ENCODE measurements at places on chromosomes 7 and 10. TPM values are rescaled to one million over a fixed set of nuclear protein-coding genes. Genes with fewer than 3 reads are reported as not detected.

Gene NKX1-2
- total RNA-seq, result not detected

GRCh38 chr7:142855114-142855743, 353 bp downstream of the EPHB6 start:
- DNase-seq, result peak; percentile 92

Gene IDE
- 44.6 TPM for total RNA-seq

GRCh38 chr10:72257051-72257892, 16.5 kb upstream of the DDIT4 start:
- DNase-seq, result no peak

Gene HSPA12A
- total RNA-seq, result 6.9 TPM

DNA sequence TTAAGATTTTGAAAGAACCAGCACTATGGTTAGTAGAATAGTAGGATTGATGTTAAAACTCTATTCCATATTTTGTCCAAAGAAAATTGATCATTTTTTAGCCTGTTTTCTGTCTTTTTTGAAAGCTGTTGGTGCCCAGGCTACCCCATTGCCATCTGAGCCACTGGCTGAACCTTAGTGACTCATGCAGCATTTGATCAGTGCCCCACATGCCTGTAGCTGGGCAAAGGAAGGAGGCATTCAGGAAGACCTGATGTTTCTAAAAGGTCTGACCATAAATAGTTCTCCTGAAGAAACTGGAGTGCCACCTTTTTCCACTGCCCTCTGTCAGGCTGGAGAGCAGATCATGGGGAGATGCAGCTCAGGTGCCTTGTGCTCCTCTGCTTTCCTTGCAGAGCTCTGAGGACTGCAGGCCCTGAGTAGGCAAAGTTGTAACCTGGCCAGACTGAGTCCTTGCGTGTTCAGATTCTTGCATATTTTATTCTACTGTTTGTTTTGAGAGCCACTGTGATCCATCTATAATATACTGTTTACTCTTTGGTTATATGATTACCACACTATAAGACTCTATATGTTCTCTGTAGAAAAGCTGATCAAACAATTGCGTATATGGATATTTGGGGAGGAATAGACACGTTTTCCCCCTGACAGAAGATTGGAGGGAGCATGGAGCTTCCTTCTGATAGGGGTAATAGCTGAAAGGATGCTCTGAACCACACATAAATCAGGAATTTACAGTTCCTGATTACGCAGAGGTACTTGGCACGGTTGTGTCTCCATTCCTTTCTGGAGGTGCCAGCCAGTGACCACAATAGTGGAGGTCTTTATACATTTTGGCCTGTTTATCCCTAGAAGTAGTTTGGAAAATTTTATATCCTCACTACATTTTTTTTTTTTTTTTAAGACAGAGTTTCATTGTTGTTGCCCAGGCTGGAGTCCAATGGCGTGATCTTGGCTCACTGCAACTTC, 48.9 kb upstream of the GJD4 start:
- no peak for DNase-seq

- DNase-seq, result no peak
These were observed 98.7 kb downstream of the MICALL2 start for GRCh38 chr7:1360521-1360971.

GRCh38 chr7:108427766-108428165, 28.5 kb downstream of the NRCAM start:
- no peak for DNase-seq

DNA sequence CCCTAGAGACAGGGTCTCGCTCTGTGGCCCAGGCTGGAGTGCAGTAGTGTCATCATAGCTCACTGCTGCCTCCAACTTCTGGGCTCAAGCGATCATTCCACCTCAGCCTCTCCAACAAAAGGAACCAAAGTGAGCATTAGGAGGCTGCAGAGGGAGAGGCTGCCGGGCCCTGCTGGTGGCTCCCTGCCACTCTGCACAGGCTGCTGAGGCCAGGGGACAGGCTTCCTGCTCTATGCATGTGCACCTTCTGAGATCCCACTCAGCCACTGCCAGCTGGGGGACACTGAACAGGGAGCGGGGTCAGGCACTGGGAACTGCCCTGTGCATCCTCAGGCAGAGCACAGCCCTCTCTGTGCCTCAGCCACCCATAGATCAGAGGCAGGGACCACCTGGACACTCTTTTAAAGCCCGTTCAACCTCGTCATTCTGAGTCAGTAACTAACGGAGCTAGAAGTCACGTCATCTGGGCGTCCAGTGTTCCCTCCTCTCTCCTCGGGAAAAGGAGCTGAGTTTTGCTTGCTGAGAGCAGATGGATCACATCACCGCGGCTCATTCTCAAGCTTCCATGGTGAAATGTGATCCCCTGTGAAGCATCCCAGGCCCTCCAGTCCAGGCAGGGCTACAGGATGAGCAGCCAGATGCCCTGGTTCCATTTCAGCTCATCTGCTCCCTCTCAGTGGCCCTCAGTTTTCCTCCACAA, 109.6 kb downstream of the MYL10 start:
- DNase-seq, result no peak

Gene ZCWPW1
- 2.6 TPM for total RNA-seq

DNA sequence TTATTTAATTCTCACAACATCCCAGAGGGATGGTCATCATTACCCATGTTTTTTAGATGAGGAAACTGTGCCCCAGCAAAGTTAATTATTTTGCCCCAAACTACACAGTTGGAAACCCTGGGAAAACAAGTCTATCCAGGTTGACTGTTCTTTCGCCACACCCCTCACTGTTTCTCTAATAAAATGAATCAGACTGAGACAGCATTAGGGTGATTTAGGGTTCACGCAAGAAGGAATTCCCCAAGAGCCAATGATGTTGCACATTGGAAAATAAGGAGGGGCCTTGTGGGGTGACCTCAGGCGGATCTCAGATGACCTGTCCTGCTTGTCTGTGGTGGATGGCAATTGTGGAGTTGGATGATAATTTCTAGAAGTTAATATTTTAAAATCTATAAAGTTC, 135.7 kb upstream of the TBX20 start:
- no peak for DNase-seq

DNA sequence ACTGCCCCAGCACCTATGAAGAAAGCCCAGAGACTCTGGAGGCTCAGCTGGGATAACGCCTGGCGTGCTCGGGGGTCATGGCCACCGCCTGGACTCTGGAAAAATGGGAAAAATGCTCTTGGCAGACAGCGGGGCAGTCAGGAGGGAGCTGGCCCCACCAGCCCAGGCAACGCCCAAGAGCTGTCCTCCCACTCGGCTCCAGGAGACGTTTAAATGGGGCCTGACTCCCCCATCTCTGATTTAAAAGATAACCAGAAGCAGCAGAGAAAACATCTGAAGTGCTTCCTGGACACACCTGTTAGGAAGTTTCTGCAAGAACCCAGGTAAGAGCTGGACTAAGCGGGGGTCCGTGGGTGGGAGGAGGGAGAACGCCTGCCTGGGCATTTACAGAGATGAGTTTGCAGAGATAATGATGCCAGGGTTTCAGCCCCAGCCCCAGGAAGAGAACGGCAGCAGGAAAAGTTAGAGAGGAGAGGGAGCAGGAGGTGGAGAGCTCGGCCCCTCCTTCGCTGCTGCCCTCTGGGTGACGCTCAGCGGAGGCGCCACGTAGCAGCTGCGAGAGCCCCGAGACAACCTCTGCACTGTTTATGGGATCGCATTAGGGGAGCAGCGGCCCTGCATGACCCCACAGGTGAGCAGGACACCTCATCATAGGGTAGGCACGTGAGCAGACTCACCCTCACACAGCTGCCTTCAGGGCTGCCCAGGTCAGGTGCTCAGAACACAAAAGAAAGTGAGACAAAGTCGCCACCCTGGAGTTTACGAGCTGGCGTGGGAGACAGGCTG, 83.5 kb upstream of the INSIG1 start:
- DNase-seq, result no peak

Gene IRF5
- 0.26 TPM for total RNA-seq

DNA sequence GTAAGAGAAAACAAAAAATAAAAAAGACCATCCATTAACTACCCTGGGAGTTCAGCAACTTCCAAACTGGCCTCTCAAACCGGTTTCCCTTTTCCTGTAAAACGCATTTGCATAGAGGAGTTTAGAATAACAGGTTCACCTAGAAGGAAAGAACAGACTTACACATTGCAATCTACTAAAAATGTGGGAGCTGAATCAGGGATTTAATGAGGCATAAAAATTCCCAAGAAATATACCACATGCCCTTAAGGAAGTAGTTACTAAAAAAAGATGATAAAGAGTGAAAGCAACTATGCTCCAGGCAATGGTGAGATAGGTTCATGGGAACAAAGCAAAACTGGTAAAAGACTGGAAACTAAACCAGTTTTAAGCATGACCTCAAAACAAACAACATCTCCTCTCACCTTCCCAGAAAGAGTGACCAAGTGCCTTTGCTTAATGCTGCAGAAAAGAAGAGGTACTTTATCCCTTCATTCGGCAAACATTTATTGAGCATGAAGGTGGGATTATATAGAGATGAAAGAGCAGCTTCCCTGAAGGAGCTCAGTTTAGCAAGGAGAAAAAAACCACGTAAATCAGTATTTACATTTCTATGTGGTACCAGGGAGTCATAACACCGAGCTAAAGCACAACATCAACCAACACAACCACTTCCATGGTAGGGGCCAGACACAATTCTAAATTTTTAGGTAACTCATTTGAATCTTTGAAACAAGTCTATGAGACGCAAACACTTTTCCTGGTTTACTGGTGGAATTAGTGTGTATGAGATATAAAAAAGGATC, 152.8 kb downstream of the SGMS1 start:
- no peak for DNase-seq

GRCh38 chr7:4682621-4683042, 537 bp downstream of the FOXK1 start:
- peak; percentile 92 for DNase-seq

Gene SOSTDC1
- total RNA-seq, result not detected

GRCh38 chr7:139981511-139981895, 81.2 kb downstream of the PARP12 start:
- DNase-seq, result peak; percentile 14

DNA sequence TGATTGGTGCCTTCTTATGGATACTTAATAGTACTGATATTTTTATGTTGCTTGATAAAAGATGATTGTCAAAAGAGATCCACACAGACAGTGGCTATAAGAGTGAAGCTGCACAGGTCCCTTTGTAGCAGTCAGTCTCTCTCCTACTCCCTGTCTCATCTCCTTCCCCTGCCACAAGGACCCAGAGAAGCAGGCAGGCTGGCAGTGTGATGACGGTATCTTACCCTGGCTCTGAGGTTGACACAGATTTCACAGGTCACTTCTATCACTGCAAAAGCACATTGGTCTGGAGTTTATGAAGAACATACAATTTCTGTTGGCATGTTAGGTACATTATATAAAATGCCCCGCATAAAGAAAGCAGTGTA, 64.4 kb upstream of the AHR start:
- no peak for DNase-seq
